ENCODE measurements at places on chromosomes 16 and 17. TPM values are rescaled to one million over a fixed set of nuclear protein-coding genes. Genes with fewer than 3 reads are reported as not detected.

Gene LLGL2
- 25.2 TPM for total RNA-seq

Gene MYH3
- total RNA-seq, result 0.35 TPM

Gene AMFR
- 113 TPM for total RNA-seq

Gene CDC6
- 126 TPM for total RNA-seq

Gene PIMREG
- total RNA-seq, result 13.4 TPM

Gene NOD2
- not detected for total RNA-seq

Gene TP53TG3B
- 0.66 TPM for total RNA-seq

All from K562 (cell line).